Activated naive CD4-positive, alpha-beta T cell (primary cell): ENCODE measurements at places on chromosomes 1 and 21.

DNA sequence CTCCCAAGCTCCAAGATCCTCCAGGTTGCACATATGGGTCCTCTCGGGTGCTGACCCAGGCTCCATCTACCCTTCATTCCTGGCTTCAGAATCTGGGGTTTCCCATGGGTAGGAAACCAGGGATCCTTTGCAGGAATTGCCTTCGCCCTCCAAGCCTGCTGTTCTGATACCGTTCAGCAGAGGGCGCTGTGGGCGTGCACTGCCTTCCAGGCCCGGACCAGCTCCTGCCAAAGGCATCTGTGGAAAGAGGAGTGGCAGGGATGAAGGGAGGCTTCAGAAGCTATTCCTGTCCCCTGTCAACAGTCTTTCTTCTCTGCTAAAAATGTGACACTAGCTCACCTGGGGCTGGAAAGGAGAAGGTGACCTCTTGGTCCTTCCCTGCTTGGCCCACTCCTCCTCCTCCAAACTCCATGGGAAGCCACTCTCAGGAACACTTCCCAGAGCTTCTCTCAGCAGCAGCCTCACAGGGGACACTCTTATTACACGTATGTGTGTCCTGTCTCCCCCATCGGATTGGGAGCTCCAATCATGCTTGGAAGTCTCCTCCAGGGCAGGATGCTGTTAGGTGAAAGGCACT lies 71.2 kb downstream of the VWA5B1 start:
- no peak for DNase-seq

DNA sequence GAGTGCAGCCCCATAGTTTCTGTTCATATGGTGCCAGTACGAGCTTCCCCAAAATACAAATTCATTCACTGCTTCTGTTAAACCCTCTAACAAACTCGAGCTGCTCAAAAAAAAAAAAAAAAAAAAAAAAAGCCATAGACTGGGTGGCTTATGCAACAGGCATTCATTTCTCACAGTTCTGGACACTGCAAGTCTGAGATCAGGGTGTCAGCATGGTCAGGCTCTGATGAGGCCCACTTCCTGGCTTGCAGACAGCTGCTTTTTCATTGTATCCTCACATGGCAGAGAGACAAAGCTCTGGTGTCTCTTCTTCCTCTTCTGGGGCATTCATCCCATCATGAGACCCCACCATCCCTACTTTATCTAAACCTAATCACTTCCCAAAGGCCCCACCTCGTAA lies 121.6 kb downstream of the PTBP2 start:
- DNase-seq = no peak

DNA sequence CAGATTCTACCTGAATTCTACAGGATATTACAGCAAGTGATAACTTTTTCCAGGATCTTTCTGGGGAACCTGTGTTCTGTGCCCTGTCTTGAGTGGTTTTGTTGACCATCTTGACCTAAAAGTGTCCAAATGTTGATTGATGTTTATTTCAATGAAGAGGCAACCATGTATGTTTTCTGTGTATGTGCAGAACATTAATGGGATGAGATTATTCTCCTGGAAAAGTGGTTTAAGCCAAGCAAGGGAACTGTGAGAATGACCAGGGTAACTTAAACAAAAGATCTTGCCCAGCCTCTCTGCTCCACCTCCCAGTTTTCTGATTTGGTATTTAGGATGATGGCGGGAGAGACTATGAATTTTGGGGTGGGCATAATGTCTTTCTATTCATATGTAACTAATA lies 1.0 kb upstream of the SAMD13 start:
- DNase-seq = no peak

DNA sequence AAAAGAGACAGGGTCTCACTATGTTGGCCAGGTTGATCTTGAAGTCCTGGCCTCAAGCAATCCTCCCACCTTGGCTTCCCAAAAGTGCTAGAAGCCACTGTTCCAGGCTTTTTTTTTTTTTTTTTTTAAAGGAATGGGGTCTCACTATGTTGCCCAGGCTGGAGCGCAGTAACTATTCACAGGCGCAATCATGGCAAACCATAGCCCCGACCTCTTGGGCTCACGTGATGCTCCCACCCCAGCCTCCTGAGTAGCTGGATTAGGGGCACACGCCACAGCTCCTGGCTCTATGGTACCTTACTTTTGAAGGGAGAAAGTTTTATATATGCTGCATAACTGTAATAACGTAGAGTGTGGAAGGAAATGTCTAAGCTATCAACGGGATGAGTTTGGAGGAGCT lies 5.7 kb upstream of the ATP13A2 start:
- no peak for DNase-seq

- DNase-seq = no peak
Measured at GRCh38 chr1:966135-966703, at the start of gene PLEKHN1. Gene PLEKHN1, plus strand, starts transcription at chr1:966482. Its CDS starts 50 bp downstream, at chr1:966532.

GRCh38 chr1:233478611-233479010 lies 135.3 kb upstream of the KCNK1 start:
- no peak for DNase-seq

DNA sequence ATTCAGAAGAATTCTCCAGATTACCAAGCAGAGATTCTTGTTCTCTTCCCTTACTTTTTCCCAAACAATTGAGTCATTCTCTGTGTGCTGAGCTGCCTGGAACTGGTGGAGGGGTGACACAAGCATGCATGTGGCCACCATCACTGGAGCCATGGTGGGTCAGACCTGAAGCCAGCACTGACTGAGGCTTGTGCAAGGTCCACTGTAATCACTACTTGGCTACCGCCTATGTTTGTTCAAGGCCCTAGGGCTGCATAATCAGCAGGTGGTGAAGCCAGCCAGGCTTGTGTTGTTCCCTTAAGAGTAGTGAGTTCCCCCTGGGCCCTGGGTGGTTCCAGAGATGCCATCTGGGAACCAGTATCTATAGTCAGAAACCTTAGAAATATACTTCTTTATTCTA lies 183.8 kb downstream of the DNAH14 start:
- no peak for DNase-seq

DNA sequence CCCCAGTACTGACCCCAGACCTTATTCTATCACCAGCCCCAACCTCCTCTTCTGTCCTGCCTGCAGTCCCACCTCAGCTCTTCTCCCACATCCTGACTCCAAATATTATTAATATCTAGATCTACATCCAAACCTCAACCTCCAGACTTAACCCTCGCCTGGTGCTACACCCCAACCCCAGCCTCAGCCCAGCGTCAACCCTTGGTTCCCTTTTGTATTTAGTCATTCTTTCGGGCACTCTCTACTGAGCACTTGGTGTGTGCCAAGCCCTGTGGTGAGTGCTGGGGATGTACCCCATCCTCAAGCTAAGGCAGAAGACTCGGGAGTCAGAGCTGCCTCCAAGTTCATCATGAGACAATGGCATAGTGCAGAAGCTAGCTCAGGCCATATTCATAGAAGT lies 1.1 kb downstream of the SHISAL2A start:
- no peak for DNase-seq

- no peak for DNase-seq
Measured at GRCh38 chr1:212219679-212220463, 65.3 kb upstream of the PPP2R5A start.

- DNase-seq = no peak
Measured at GRCh38 chr1:24258735-24259424, 60.3 kb upstream of the GRHL3 start.

GRCh38 chr1:154352581-154353459 lies 27.5 kb downstream of the ATP8B2 start:
- peak; percentile 8 for DNase-seq

DNA sequence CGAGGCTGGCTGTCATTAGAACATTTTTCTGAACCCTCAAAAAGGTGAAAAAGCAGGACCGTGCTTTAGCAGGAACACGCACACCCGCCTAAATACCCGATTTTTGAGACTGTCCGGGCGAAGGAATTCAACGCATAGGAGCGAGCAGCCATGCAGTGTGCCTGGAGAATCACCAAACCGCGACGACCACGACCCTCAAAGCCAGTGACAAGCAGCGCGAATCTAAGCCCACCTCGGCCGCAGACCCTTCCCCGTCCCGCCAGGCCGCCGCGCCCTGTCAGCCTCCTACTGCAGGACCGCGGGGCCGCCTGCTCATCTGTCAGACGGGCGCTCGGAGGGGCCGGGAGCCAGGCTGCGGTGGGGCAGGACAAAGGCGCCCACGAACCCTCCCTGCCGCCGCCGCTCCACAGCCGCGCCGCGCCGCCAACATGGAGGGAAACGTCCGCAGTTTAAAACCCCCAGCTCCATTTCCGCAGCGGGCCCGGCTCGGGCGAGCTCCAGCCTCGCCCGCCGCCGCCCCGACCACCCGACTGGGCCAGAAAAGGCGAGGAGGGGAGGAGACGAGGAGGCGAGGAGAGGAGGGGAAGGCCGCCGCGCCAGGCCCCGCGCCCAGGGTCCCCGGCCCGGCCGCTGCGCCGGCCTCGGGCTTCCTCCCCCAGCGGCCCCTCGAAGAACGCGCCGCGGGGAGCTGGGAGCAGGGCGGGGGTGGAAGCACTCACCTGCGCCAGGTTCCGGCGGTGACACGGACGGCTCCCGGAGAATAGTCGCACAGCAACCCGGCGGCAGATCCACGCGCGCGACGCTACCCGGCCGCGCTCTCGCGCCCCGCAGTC lies at the start of gene LBR:
LBR (minus strand) TSS at position 804 of the 833 bp plus-strand sequence. CDS start 3,963 bp downstream, outside the sequence.
- DNase-seq = peak; percentile 56

- no peak for DNase-seq
Measured at GRCh38 chr1:190904091-190904695, 426.5 kb upstream of the BRINP3 start.

DNA sequence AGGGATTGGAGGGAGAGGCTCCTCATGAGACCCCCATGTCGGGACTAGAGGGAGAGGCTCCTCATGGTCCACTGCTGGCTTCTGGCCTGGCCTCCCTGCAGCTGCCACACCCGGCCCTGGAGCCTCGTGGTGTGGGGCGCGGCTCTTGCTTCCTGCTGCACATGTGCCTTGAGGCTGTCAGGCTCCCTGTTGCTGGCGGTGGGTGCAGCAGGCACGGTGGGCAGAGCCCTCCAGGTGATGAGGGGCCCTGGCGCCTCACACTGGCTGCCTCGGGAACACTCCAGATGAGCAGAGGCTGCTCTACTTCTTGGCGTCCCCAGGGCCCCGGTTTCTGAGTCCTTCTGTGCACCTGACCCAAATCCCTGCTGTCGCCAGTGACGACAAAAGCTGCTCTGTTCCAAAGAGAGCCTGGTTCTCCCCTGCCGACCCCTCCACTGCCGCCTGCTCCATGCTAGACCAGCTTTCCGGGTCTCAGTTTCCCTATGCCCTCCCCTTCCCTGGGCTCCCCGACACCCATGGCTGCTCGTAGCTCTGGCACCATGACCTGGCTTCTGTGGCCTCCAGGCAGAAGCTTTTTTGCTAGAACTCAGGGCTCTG lies 9.7 kb upstream of the ATAD3B start:
- DNase-seq = no peak

DNA sequence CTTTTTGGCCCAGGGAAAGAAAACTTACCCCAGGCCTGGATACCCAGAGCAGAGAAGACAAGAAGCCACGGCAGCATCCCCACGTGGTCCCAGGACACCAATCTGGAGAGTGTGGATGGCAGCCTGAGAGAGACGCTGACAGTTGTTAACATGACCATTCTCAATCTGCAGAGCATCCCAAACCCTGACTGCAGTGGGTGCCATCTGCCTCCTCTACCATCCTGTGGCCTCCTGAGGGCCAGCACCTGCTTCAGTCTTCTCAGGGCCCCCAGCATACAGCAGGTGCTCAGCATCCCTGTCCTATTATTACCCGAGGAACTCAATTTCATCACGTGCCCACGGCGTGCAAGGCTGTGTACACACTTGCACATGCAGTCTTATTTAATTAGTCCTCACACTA lies 785 bp downstream of the PGLYRP4 start:
- DNase-seq = no peak

DNA sequence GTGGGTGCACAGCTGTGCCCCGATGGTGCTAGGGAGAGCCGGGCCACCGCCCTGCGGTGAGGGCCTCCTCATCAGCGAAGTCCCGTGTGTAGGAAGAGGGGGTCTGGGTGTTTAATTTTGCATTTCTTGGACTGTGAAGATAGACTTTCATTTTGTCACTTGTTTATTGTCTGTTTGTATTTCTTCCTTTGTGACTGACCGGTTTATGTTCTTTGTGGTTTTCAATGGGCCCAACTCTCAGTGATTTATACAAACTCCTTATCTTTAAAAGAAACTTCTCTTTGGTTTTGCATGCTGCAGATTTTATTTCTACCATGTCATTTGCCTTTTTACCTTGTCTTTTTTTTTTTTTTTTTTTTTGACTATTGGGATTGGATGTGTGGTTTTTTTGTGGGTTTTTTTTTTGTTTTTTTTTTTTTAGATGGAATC lies 65.1 kb downstream of the COL18A1 start:
- no peak for DNase-seq

- peak; percentile 62 for DNase-seq
Measured at GRCh38 chr21:43916691-43917514, 51.9 kb downstream of the AGPAT3 start.

GRCh38 chr1:232978091-232978634 lies 27.8 kb downstream of the NTPCR start:
- DNase-seq = no peak

- DNase-seq = no peak
Measured at GRCh38 chr1:7422966-7423365, 348.1 kb upstream of the VAMP3 start.

- no peak for DNase-seq
Measured at GRCh38 chr1:36760081-36760480, 274.2 kb downstream of the GRIK3 start.

- no peak for DNase-seq
Measured at GRCh38 chr1:15326691-15327588, 79.9 kb downstream of the FHAD1 start.

DNA sequence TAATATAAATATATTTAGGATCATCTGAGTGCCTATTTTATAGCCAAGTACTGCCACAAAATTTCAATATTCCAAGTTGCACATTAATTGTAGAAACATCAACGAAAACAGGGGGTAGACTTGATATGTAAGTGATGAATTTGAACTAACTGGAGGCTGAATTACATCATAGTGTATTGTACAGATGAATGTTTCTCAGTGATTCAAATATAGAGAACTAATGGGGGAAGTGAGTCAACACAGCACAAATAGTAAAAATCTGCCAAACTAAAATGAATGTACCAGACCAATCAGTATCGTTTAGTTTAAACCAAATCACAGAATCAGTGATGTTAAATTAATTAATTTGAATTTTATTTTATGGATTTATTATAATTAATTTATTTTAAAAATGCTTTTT lies 42.8 kb downstream of the RTCA start:
- no peak for DNase-seq

GRCh38 chr1:95340061-95340460 lies 106.1 kb downstream of the RWDD3 start:
- no peak for DNase-seq
